ENCODE measurements at places on chromosomes 1 and 21.
A peak's percentile ranks its signal among the peaks of the same experiment; 100 is the strongest.

DNA sequence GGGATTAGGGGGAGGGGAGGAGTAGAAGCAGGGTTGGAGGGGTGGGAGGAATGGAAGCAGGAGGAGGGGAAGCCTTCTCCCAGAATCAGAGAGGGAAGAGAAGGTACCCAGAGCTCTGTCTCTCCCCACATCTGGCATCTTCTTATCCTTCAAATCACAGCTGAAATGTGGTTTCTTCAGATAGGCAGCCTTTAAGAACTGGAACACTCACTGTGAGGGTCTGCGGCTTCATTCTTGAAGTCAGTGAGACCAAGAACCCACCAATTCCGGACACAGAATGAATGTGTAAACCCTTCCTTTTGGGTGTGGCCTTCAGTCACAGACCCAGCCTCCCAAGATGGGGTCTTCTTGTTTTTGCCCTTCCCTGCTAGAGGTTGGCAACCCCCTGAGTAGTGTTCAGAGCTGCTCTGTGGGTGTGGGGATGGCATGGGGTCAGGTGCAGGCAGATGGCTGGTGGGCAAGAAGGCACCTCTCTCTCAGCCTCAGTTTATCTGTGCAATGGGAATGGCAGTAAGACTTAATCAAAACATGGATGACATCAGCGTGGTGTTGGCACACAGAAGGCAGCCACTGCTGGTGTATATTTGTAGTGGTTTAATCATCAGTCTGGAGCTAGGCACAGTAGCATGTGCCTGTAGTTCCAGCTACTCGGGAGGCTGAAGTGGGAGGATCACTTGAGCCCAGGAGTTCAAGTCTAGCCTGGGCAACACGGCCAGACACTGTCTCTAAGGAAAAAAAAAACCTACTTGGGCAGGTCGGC, 7.2 kb downstream of the FAAH start:
- peak; percentile 66 for DNase-seq

GRCh38 chr1:246295340-246295739, 211.7 kb downstream of the SMYD3 start:
- no peak for DNase-seq

DNA sequence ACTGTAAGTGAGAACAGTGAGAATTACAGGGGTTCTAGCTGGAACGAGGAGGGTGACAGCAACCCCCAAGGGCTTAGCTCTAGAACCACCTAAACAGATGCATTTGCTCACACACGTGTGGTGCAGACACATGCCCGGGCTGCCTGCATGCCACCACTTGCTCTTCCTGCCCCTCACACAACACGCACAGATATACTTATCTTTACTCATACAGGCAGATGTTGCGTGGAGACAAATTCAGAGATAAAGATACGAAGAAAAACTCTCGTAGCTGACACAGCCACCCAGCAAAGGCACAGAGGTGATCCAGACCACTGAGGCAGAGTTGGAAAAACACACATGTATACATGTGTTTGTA, 13.5 kb downstream of the VANGL1 start:
- no peak for DNase-seq

DNA sequence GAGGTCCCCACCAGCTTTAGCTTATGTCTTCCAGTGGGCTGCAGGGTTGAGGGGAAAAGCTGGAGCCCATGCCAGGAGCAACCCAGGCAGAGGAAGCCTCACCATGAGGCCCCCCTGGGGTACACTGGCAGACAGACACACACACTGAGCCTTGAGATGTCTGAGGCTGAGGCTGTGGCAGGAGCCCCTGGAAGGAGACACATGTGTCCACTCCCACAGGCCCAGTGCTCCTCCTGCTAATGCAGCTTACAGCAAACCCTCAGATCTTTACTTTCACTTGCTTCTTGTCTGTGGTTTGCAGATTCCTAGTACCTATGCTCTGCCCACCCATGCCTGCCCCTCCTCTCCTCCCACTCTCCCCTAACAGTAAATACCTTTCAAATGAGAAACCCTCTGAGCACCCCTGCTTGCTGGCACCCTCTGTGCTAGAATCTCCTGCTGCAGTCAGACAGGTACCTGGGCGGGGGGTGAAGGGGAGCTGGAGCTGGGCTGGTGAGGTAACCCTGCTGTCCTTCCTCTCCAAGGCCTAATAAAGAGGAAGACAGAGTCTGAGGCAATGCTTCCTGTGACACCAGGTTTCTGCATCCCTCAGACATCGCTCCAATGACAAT, 63.4 kb upstream of the NEK2 start:
- DNase-seq, result no peak

GRCh38 chr1:226355669-226356551, 46.9 kb upstream of the LIN9 start:
- peak; percentile 19 for DNase-seq

GRCh38 chr21:16342932-16343331, 613.1 kb downstream of the USP25 start:
- DNase-seq, result no peak

- no peak for DNase-seq
Observed at GRCh38 chr1:163774401-163774945, 452.7 kb downstream of the NUF2 start.

DNA sequence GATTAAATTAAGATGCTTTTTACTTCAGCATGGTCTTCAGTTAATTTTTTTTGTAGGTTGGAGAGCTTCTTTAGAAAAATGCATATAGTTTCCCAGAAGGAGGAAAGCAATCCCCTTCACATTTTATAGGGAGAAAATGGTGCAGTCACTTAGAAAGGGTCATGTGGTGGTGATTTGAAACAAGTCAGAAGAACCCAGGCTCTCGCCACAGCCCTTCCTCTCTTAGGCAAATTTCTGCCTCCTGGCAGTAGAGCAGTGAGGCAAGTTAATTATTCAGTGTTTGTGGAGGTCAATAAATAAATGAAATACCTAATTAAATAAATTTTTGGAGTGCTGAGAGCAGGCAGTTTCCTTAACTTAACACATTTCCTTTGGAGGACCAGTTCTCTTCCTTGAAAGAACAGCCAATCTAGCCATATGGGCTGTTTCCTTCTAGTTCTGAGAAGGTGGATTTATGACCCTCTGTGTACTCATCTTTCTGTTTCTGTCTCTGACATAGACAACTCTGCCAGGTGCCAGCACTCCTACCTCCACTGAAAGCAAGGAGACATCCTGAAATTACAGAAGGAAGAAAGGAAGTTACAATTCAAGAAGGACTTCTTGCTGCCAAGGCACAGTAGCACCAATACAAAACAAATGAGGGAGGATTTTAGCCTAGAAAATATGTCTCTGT, 19.0 kb upstream of the POGZ start:
- no peak for DNase-seq

DNA sequence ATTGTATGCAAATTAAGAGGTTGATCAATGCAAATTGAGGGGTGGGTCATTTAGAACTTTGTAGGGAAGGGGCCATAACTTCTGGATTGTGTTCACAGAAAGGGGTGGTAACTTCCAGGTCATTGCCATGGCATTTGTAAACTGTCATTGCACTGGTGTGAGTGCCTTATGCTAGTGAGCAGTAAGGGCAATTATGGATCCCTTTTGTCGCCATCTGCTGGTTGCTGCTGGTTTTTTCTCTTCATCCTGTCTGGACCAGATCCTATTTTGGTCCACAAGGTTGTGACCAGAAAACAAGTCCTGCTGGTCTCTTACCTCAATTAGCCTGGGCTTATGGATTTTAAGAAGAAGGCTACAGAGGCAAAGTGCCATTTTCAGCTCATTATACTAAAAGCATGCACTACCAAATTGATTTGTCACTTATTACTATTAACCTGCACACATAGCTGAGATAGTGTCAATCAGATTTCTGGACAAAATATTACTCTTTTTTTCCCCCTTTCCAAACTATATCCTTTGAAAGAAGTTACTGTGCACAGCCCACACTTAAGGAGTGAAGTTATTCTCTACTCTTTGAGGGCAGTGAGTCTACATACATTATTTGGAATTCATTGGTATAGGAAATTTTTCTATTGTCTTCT, 196.2 kb downstream of the ZC3H11B start:
- DNase-seq, result peak; percentile 37

GRCh38 chr21:44540741-44541288, 820 bp upstream of the KRTAP10-1 start:
- DNase-seq, result no peak

DNA sequence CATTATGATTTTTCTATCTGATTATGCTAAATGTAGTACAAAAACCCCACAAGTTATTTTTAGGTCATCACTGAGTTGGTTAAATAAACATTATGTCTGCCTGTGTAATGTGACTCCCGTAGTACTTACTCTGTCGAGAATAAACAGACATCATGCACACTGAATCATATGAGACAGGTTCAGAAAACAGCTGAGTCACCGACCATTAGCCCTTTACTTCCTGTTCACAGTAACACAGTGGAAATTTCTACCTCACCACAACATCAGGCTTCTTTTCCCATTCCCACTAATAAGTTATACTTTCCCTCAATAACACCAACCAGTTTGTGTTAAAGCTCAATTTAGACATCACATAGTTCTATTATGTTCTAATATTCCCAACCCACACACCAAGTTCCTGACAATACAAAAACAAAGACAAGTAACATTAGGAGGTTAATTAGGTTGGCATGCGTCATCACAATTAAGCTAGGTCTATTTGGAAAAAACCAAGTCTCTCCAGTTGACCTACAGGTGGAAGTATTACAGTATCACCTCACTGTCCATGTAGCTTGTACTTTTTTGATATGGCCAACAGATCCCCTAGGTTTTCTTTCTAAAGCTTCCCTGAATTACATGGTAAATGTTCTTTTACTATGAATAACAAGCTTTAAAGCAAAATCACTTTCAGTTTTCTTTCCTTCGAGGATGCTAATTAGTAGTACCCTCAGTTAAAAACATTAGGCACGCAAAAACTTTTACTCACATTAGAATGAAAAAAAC, 154.2 kb downstream of the EIF4G3 start:
- DNase-seq, result peak; percentile 51

- DNase-seq, result no peak
Observed at GRCh38 chr1:185520188-185520920, 203.3 kb upstream of the IVNS1ABP start.

GRCh38 chr1:75087278-75087677, 46.9 kb upstream of the LHX8 start:
- no peak for DNase-seq

- DNase-seq, result no peak
Observed at GRCh38 chr1:109482242-109482641, 1.5 kb upstream of the ATXN7L2 start.

GRCh38 chr1:229596925-229597699, 28.8 kb downstream of the TAF5L start:
- peak; percentile 25 for DNase-seq

DNA sequence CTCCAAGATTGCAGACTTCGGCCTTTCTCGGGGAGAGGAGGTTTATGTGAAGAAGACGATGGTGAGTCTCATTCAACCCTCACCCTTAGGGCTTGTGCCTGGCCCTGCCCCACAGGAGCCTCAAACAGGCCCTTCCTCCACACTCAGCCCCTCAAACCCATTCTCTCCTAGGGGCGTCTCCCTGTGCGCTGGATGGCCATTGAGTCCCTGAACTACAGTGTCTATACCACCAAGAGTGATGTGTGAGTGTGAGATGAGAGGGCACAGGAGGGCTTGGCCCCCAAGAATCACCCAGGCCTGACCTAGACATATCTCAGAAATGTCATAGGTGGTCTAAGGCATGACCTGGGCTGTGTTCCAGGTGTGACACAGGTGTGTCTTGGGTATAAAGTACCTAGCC, 18.3 kb upstream of the MPL start:
- no peak for DNase-seq

- no peak for DNase-seq
Observed at GRCh38 chr1:55828044-55828443, 612.9 kb upstream of the USP24 start.

GRCh38 chr1:182549346-182549745, 39.7 kb downstream of the RNASEL start:
- DNase-seq, result no peak

GRCh38 chr21:23316190-23316589, 2291.1 kb downstream of the MRPL39 start:
- DNase-seq, result no peak

- DNase-seq, result no peak
Observed at GRCh38 chr1:231666220-231666936, 39.8 kb downstream of the DISC1 start.

DNA sequence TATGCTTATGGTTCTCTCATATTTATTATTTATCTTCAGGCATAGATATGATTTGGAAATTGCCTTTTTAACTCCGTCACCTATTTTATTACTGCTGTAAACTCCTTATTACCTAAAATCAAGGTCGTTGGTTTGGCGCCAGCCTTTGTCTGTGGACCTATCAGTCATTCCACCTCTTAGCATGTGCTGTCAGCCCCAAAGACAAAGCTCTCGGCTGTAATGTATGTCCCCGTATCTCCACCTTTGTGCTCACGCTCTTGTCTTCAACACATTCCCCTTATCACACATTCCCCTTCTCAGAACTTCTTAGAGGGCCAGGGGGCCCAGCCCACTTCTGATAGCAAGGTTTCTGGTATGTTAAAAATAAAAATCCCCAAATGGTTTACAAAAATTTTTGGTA, 342.2 kb downstream of the RYR2 start:
- DNase-seq, result no peak

GRCh38 chr1:99685516-99686180, 39.7 kb downstream of the PALMD start:
- peak; percentile 72 for DNase-seq

- DNase-seq, result no peak
Observed at GRCh38 chr1:225460021-225460736, 32.3 kb upstream of the LBR start.

- DNase-seq, result no peak
Observed at GRCh38 chr1:67599085-67599484, 85.9 kb upstream of the GADD45A start.

DNA sequence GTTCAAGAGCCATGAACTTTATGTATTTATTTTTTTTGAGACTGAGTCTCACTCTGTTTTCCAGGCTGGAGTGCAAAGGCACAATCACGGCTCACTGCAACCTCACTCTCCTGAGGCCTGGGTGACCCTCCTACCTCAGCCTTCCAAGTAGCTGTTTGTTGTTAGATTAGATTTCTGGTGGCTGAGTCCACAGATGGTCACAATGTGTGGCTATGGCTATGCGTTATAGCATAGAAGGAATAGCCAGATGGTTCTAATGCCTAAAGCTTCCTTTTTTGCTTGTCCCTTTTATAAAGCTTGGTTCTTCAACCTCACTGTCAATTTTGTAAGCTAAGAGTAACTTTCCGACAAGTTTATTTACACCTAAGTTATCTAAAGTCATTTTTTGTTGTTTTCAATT, 62.3 kb upstream of the FMN2 start:
- DNase-seq, result no peak

DNA sequence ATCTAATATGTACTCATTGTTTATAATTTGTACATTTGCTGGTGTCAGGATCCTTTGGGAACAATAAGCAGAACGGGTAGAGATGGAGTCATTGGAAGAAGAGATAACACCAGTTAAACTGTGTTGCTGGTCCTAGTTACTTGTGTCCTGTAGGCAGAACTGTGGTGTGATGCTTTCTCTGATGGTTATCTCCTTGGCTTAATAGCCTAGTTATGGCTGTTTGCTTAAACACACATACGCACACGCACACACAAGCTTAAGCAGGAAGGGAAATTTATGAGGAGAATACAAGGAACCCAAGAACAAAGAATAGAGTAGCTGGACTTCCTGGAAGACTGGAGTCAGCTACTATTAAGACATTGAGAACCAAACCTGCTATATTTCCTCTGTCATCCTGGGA, 5.7 kb upstream of the PKN2 start:
- DNase-seq, result no peak

GRCh38 chr1:211335522-211336157, 9.0 kb downstream of the TRAF5 start:
- no peak for DNase-seq

Measured in globus pallidus (tissue), 1 donor.